ENCODE measurements at places on chromosomes 5 and 9.
A peak's percentile ranks its signal among the peaks of the same experiment; 100 is the strongest.

- no peak for DNase-seq
These were observed 41.6 kb upstream of the ZBTB43 start for GRCh38 chr9:126763130-126763764.

DNA sequence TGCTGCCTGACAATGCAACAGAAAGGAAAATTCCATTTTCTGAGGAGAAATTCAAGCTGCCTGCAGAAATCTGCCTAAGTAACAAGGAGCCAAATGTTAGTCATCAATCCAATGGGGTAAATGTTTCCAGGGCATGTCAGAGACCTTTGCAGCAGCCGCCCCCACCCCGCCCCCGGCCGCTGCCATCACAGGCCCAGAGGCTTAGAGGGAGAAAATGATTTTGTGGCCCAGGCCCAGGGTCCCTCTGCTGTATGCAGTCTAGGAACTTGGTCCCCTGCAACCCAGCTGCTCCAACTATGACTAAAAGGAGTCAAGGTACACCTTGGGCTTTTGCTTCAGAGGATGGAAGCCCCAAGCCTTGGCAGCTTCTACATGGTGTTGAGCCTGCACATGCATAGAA, 45.0 kb downstream of the VLDLR start:
- no peak for DNase-seq

- no peak for DNase-seq
These were observed 50.1 kb upstream of the BASP1 start for GRCh38 chr5:17167171-17167891.

GRCh38 chr9:116795821-116796220, 108.7 kb downstream of the TRIM32 start:
- no peak for DNase-seq

GRCh38 chr5:179346401-179346800, 1.1 kb upstream of the ADAMTS2 start:
- no peak for DNase-seq

DNA sequence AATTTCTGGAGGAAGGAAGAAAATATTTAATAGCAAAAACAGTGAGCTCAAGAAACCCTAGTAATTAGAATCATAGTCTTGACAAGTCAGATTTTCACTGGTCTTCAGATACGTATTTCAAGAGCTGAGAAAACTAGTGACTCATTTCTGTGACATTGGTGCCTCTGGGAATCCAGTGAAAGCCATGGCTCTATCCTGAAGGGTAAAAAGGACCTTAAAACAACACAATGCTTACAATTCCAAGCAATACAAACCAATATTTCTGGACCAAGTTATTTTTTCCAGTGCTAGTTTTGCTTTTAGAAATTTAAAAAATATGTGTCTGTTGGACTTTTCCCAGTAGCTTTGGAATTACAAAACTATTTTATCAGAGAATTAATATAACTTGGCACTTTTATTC, 140.3 kb downstream of the LPAR1 start:
- DNase-seq: no peak

DNA sequence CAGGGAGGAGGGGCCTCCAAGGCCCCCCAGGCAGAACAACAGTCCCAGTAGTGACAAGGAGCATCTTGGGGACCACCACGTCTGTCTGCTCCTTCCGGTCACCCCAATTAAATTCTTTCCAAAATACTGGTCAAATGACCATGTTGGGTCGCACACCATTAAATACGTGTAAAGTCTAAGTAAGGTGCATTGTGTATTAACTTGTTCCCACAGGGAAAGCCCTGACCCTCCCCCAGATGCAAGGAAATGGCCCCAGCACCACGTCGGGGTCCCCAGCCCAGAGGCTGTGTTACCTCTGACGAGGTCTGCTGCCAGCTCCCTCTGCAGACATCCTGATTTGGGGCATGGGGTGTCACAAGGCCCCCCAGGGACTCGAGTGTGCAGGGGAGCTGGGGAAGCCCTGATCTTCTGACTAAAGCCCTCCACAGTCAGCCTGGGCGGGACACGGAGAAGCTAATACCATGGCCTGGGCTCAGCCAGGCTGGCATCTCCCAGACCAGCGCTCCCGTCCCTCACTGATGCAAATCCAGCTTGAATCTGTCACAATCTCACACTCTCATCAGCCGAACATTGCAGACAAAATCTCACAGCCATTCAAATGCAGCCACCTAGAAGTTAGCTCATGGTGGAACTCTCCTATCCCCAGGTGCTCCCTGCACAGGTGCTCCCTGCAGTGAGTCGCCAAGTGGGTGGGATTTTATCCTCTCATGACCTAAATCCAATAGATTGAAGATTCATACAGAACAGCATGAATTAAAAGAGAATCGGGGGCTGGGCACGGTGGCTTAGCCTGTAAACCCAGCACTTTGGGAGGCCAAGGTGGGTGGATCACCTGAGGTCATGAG, 13.6 kb downstream of the TERT start:
- DNase-seq: no peak

DNA sequence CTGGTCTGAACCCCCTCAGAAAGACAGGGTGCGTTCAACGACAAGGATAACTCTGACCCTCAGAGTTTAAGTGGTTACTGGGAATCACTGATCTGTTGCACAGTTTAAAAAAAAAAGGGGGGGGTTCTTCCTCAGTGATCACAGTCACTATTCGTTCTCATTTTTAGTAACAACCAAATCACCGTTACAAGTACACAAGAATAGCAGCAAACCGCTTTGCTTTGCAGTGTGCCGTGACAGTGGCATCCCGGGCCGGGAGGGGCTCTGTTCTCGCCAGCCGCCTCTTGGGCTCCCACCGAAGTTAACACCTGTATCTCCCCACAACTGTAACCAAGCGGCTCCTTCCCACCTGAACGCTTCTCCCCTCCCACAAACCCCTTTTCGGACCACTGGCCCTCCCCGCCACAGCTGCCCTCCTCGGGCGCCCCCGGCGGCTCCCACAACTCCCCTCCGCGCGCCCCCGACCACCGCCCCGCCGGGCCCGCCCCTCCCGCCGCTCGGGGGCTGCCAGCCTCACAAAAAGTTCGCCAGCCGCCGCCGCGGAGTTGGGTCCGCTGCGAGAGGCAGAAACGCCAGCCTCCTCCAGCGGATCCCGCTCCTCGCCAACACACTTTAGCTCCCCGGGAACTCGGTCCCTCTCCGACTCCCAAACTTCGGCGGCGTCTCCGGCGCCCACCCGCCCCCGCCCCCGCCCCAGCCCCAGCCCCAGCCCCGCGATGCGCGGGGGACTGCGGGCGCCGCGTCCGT, 1.2 kb downstream of the SSBP2 start:
- DNase-seq: no peak

- DNase-seq: no peak
These were observed 10.1 kb downstream of the LHFPL2 start for GRCh38 chr5:78638423-78638822.

DNA sequence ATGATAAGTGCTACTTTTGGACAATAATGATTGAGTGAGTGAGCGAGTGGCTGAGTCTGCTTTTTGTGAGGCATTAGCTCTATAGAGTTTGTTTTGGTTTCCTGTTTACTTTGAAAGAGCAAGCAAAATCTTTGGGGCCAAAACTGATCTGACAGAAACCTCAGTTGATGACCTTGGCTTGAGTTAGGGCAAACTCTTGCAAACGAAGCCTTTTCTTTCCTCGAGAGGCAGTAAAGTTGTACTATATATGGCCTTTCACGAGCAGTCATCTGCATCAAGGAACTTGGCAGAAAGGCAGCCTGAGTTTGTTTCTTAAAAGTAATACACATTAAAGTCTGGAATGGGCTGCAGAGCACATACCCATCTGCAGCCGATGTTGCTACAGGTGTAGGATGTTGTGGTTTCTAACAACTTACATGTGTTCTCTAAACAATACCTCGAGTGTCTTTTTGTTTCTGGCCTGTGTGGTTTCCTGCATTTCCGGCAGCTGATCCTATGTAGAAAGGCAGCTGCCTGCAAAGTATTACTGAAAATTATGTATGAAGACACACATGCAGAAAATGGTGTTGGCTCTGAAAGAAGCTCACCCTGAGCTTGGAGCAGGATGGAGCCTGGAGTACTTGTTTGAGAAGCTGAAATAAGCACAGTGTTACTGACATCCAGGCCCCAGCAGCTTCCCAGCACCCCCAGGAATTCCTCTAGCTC, 60.8 kb downstream of the FOXD1 start:
- DNase-seq: no peak

GRCh38 chr5:136230176-136230575, 37.2 kb upstream of the SMIM32 start:
- no peak for DNase-seq

- DNase-seq: peak; percentile 73
These were observed 132.4 kb downstream of the ROR2 start for GRCh38 chr9:91817493-91818224.

GRCh38 chr5:157359356-157360055, 93.6 kb downstream of the CYFIP2 start:
- no peak for DNase-seq

All from left renal pelvis (tissue), 4 donors.